ENCODE measurements at places on chromosomes 4 and X.

- peak; percentile 10 for DNase-seq
Measured at GRCh38 chr4:109332926-109333464, 30.5 kb upstream of the COL25A1 start.

DNA sequence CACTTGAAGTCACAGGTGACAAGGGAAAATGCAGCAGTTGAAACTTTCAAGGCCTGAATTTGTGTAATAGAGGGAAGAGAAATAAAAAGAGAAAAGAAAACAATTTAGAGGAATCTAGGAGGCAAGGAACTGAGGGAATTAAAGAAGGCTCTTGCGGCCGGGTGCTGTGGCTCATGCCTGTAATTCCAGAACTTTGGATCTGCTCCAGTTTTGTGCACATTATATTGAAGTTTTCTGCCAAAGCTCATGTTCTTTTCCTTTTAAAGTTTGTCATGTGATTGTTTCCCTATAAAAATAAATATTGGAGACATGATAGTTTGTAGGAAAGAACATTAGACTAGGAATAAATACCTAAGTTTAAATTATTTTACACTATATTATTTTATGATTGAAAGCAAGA, 433.9 kb upstream of the CPEB2 start:
- DNase-seq: peak; percentile 6

- no peak for DNase-seq
Measured at GRCh38 chr4:71426381-71427042, 87.7 kb downstream of the SLC4A4 start.

- peak; percentile 1 for DNase-seq
Measured at GRCh38 chrX:110987292-110987691, 108.7 kb upstream of the PAK3 start.
